Activated CD4-positive, CD25-positive, alpha-beta regulatory T cell treated with anti-CD3 and anti-CD28 coated beads, Interleukin-2, amount 50 U/mL, for 72 hours (primary cell): ENCODE measurements at places on chromosomes 5 and 9.

- DNase-seq = no peak
Measured at GRCh38 chr5:160469156-160470144, 47.8 kb downstream of the PTTG1 start.

GRCh38 chr5:43412156-43412555 lies at the start of gene CCL28:
Gene CCL28, minus strand, starts transcription at chr5:43412391. Its CDS starts 75 bp downstream, at chr5:43412316.
- no peak for DNase-seq

GRCh38 chr9:98958271-98958984 lies 14.7 kb downstream of the COL15A1 start:
- no peak for DNase-seq

GRCh38 chr5:63697811-63698210 lies 264.4 kb downstream of the HTR1A start:
- no peak for DNase-seq

GRCh38 chr5:80591352-80591751 lies 21.3 kb upstream of the ANKRD34B start:
- DNase-seq = no peak

GRCh38 chr9:131204285-131204684 lies 72.0 kb downstream of the FAM78A start:
- no peak for DNase-seq

GRCh38 chr5:58077966-58078365 lies 381.9 kb downstream of the PLK2 start:
- no peak for DNase-seq

GRCh38 chr5:81525690-81526089 lies 131.8 kb upstream of the ACOT12 start:
- DNase-seq = no peak

DNA sequence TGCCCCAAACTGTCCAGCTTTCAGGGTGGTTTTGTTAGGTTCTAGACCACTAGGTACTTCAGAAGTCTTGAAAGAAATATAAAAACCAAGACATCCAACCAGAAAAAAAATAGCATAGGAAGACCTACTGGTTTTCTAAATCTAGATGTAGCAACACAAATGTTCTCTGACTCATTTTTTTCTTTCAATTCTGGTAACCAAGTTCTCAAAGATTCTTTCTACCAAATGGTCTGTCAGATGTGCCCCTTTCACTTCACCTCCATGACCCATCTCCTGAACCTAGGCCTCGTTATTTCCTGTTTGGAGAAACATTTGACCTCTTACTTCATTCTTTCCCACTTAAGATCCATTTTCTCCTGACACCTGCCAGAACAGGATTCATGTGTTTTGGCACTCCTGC lies 355.3 kb downstream of the KIAA0825 start:
- DNase-seq = no peak

GRCh38 chr5:107021575-107021974 lies 649.2 kb downstream of the EFNA5 start:
- no peak for DNase-seq

- no peak for DNase-seq
Measured at GRCh38 chr9:83247732-83248131, 184.8 kb upstream of the RASEF start.

- no peak for DNase-seq
Measured at GRCh38 chr5:16776611-16777251, 159.4 kb downstream of the MYO10 start.

GRCh38 chr9:86601697-86602096 lies 247.5 kb upstream of the TUT7 start:
- no peak for DNase-seq

- DNase-seq = no peak
Measured at GRCh38 chr5:126055348-126055729, 367.9 kb upstream of the GRAMD2B start.

DNA sequence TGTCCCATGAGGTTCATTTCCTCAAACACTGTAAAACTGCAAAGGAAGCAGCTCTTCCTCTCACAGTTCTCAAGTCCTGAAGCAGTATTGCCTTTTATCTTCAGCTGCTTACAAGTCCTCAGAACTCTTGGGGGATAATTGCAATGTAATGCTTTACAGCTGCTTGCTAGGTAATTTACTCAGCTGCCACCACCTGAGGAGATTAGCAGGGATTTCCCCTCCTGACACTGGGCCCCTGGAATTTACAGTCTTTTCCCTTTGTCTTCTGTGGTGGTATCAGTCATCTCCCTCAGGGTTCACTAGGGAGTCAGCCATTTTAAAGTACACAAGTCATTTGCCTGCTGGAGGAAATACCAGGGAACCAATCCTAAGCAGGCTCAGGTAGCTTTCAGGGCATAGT lies 754.3 kb upstream of the GRAMD2B start:
- no peak for DNase-seq

DNA sequence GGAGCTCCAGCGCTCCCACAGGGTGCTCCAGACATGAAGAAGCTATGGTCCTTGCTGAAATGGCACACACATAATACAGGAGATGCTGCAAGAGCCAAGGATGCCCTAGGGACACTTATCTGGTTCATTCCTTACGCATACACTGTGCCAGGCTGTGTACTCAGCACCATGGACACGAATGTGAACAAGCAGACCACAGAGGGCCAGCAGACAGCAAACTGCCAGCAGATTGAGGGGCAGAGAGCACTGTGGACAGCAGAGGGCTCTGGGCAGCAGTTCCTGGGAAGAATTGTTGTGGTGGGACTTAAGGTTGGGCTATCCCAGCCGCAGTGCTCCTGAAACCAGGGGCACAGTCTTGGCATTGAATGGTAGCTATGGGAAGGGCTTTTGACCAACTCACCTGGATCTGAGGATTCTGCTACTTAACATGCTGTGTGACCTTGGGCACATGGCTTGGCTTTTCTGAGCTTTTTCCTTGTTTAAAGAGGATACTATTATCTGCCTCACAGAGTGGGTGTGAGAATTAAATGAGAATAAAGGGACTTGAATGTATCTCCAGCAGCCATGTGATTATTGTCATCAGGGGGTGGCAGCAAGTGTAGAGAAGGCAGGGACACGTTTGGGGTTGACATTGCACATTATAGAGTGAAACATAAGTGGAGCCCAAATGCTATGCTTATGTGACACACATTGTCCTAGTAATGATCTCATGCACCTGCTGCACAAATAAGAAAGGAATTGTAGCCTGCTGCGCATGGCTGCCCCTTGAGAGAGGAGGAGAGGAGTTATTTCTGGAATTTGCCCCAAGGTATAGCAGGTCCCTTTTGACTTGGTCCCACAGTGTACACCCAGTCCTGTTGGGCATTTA lies 30.1 kb downstream of the PPARGC1B start:
- DNase-seq = no peak

DNA sequence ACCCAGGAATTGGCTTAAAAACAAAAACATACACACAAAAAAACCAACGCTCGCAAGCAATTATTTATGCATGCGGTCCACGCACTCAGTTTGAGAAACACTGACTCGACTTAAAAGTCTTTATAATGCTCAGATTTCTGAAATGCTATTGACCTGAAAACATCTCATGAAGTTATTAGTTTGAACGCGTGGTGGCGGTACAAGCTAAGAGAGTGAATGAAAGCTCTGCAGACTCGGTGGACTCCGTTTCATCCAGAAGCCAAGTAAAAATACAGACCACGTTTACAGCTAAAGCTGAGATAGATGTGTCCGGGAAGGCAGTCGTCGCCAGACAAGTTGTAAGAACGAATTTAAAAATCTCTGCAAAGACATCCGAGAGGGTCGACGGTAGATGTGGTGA lies at the start of gene PCDHB6:
PCDHB6 (plus strand) TSS at position 246 of the 400 bp plus-strand sequence. CDS start 201 bp downstream, outside the sequence.
- DNase-seq = no peak

DNA sequence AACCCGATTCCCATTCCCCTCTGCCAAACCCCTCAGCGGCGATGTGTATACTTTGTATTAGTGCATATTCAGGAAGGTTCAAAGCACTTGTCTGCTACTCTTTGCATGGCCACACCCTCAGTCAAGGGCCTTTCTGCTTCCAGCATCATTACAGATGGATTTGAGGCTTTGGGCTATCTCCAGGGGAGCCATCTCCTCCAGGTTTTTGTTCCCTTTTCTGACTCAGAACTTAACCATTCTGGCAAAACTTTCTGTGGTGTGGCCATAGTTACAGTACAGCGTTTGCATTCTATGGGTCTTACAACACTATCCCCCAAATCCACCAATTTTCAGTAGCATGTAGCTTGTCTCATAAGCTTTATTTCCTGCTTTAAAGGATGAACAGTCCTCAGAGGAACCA lies 36.0 kb upstream of the SVEP1 start:
- no peak for DNase-seq

- DNase-seq = no peak
Measured at GRCh38 chr9:119961774-119962424, 592.7 kb upstream of the BRINP1 start.

- DNase-seq = no peak
Measured at GRCh38 chr9:123370108-123370507, 14.1 kb downstream of the CRB2 start.

- no peak for DNase-seq
Measured at GRCh38 chr5:9348401-9348996, 197.4 kb downstream of the SEMA5A start.

DNA sequence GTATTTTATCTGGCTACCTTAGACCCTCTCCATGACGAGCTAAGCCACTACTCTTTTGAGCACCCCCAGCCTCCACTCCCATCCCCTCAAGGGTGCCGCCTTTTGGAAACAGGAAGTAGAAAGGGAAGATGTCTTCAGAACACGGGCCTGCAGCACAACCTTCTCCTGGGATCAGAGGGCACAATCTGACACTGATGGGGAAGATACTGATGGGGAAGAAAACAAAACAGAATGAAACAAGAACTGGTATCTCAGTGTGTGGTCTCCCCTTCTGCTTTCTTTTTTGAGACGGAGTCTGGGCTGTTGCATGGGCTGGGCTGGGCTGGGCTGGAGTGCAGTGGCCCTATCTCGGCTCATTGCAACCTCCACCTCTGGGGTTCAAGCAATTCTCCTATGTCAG lies 539.7 kb upstream of the DAP start:
- no peak for DNase-seq

DNA sequence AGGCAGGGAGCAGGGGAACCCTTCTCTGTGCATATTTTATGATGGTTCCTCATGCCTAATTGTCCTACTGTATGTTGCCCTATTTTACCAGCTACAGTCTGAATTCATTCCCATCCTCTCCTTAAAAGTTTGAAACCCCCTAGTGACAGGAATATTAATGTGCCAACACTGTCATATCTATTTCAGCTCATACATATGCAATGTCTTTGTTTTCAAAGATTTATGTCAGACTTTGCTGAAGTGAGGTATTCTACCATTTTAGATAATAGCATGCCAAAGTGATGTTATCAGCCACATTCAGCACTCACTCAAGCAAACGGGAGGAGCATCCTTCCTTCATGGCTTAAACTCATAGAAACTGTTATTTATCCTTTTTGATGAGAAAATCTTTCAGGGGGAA lies 696.5 kb downstream of the NR2F1-AS1 start:
- no peak for DNase-seq

DNA sequence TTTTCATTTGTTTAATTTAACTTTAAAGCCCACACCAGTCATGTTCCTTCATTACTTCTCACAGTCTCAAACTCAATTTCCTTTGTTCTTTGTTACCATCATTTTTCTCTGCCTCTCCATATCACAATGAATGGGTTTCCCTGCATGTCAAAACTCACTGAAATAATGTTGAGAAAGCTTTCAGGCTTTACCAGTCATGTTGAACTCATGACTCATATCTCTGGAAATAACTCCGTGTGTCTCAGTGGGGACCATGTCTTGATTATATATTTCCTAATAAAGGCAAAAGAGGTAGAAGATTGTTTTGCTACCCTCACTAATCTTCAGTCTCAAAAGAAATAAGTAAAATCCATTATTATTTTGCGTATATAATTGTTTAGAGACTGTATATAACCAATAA lies 231.2 kb downstream of the CHSY3 start:
- DNase-seq = no peak

DNA sequence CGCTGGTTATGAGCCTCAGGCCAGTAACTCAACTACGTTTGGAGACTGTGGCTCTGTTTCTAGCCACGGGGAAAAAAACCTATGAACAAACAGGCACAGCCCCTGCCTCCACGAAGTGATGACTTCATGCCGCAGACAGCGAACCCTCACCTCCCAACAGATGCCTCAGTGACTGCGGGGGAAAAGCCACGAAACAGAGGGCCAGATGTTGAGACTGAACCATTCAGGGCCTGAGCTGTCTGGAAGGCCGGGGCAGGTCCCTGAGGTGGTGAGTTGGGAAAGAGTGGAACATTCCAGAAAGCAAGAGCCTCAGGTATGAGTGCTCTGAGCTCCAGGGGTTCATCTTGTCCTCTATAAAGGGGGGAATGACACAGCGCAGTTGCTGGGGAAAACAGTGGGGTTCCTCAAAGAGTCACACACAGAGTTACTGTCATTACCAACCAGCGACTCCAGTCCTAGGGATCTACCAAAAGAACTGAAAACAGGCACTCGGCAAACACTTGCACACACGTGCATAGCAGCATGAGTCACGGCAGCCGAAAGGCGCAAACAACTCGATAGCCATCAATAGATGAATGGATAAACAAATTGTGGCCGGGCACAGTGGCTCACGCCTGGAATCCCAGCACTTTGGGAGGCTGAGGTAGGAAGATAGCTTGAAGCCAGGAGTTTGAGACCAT lies 15.3 kb downstream of the PLPP7 start:
- no peak for DNase-seq

DNA sequence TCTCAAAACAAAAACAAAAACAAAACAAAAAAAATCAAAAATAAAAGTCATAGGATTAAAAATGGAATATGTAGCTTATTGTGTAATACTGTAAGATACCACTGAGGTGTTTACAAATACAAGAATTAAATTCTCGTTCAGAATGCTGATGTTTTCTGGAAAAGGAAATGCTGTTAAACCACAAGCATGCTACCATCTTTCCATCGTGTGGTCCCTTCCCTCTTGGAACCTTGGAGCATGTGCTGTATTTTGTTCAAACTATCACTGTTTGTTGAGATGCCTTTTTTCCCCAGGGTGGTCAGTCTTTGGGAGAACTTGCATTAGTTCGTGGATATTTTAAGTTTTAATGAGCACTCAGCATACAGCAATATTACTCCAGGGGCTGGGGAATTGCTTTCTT lies 39.7 kb downstream of the SUB1 start:
- DNase-seq = no peak

- DNase-seq = no peak
Measured at GRCh38 chr5:112316731-112317130, 102.3 kb downstream of the EPB41L4A start.

GRCh38 chr9:69317894-69318293 lies 7.1 kb upstream of the ENTREP1 start:
- DNase-seq = no peak

DNA sequence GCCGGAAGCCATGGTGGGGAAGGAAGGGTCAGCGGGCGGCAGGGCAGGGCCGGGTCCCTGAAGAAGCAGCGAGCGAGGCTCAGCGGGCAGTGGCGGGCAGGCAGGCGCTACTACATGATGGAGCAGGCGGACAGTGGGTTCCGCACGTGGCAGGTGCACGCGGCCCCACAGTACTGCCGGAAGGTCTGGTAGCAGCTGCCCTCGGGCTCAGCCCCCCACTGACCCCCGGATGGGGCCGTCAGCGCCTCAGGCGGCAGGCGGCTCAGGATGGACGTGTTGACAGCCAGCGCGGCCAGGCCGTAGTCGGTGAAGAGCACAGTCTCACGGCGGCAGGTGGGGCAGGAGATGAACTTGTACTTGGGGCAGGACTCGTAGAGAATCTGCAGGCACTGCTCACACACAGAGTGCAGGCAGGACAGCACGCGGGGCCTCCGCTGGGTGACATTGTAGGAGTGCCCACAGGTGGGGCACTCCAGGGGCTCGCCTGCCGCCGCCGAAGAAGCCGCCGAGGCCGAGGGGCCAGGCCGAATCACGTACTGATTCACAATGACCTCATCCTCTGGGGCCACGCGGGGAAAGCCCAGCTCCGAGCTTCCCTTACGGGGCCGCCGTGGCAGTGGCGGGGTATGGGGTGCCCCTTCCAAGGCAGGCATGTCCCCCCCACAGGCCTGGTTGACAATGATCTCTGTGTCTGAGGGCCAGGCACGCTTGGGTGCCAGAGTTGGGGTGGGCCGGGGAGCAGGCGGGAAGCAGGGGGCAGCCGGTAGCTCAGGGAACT lies 1.5 kb downstream of the RNF208 start:
- no peak for DNase-seq
